ENCODE measurements at places on chromosomes 4 and X. TPM values are rescaled to one million over a fixed set of nuclear protein-coding genes. Genes with fewer than 3 reads are reported as not detected.

RIBC1 gene
- total RNA-seq, result 0.83 TPM

CITED1 gene
- total RNA-seq, result not detected

POF1B gene
- total RNA-seq, result 9.6 TPM

PPARGC1A gene
- total RNA-seq, result 3.7 TPM

SLC25A53 gene
- 11.5 TPM for total RNA-seq

DCAF12L1 gene
- total RNA-seq, result 2.3 TPM

MAGEC2 gene
- total RNA-seq, result not detected

- no peak for DNase-seq
- no peak overlapping the region for H3K27ac ChIP-seq
- H3K4me3 ChIP-seq, result no peak overlapping the region
These were observed 121.1 kb upstream of the NDST4 start for GRCh38 chr4:115234405-115235093.

DNA sequence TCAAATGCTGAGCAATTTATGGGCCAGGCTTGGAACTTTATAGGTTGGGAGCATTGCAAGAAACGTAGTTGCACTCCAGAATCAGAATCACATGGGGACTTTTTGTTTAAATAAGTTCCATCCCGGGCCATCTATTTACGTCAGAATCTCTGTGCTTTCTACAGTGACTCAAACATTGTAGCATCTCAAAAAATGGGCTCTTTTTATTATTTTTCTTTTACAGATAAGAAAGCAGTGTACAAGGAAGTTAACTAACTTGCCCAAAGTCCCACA is 10.2 kb downstream of the CC2D2A start:
- no peaks in the 10 kb centered on the region for H3K36me3 ChIP-seq
- H3K4me3 ChIP-seq, result peak overlapping the region; percentile 59
- H3K27ac ChIP-seq, result no peak overlapping the region
- no peak for DNase-seq
- H3K4me1 ChIP-seq, result no peaks in the 10 kb centered on the region
- H3K27me3 ChIP-seq, result no peaks in the 10 kb centered on the region

DNA sequence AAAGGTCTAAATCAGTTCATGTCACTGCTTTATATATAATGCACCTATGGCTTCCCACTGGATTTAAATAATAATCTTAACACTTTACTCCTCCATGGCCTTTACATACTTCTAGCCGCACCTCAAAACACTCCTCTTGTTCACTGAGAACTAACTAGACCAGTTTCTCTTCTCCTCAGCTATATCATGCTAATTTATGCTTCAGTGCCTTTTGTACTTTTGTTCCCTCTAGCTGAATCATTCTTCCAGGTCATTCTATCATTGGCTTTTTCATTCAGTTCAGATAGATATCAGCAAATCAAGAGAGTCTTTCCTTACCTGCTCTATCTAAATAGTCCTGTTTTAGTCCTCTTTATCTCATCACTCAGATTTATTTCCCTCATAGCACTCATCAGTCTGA is 64.2 kb downstream of the TET2 start:
- no peak overlapping the region for H3K27ac ChIP-seq
- no peaks in the 10 kb centered on the region for H3K4me1 ChIP-seq
- DNase-seq, result no peak
- H3K27me3 ChIP-seq, result no peaks in the 10 kb centered on the region

- DNase-seq, result no peak
- no peaks in the 10 kb centered on the region for H3K27me3 ChIP-seq
- no peaks in the 10 kb centered on the region for H3K36me3 ChIP-seq
- H3K4me3 ChIP-seq, result no peak overlapping the region
These were observed 1000.7 kb downstream of the STIM2 start for GRCh38 chr4:27861381-27861787.

- H3K27ac ChIP-seq, result no peak overlapping the region
- no peaks in the 10 kb centered on the region for H3K4me1 ChIP-seq
- DNase-seq, result no peak
- no peaks in the 10 kb centered on the region for H3K27me3 ChIP-seq
These were observed 210.2 kb downstream of the DMD start for GRCh38 chrX:33001107-33001506.

- H3K27me3 ChIP-seq, result no peaks in the 10 kb centered on the region
- no peaks in the 10 kb centered on the region for H3K36me3 ChIP-seq
These were observed 32.6 kb downstream of the DOCK11 start for GRCh38 chrX:118528071-118528737.

DNA sequence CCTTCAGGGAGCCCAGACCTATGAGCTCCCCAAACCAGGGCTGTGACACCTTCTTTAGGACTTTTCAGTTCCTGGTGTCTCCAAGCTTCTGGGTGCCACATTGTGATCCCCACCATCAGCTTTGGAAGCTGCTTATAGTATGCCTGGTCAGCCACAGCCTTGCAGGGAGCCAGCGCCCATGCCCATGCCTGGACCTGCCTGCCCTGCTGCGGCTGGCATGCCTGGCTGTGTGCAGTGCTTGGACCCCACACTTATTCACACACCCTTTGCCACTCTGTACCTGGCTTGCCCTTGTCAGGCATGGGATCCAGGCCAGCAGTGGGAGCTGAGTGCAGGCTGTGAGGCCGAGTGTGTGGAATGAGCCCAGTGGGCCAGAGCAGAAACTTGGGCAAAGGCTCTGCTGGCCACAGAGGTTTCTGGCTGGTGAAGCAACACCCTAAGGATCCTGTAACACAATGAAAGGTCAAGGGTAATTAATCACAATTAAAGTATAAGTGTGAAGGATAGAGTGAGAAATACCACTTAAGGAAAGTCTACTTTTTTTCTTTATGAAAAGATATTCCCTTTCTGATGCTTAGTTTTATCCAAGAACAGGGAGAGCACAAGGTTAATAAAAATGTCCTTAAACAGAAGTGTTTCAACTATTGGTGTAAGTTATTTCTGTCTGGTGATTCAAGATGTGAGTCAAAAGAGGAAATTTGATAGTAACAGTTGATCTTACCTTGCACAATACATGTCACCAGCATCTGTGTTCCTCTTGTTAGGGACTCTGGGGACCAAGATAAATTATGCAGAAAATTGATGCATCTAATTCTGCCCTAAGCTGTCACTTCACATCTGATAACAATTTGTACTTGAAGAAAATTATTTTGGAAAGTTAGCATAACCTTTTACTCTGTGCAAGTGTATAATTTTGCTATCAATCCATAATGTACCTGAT is 161.8 kb downstream of the FAM47A start:
- H3K4me1 ChIP-seq, result no peaks in the 10 kb centered on the region
- peak; percentile 50 for DNase-seq
- H3K36me3 ChIP-seq, result no peaks in the 10 kb centered on the region

- no peak overlapping the region for H3K4me3 ChIP-seq
- H3K27ac ChIP-seq, result no peak overlapping the region
- H3K4me1 ChIP-seq, result no peaks in the 10 kb centered on the region
- DNase-seq, result no peak
These were observed 178.0 kb downstream of the PALLD start for GRCh38 chr4:168674866-168675265.

DNA sequence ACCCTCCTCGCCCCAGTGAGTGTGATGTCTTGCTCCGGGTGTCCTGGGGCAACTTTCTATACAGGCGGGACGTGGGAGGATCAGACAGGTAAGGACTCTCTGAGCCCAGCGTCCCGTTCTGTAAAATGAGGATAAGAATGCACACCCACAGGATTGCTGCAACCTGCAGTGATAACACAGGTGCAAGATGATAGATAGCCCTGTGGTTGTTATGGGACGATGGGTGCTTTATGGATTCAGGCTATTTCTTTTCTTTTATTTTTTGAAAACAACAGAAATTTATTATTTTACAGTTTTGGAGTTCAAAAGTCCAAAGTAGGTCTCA is 28.6 kb downstream of the BEX3 start:
- no peaks in the 10 kb centered on the region for H3K36me3 ChIP-seq
- no peaks in the 10 kb centered on the region for H3K4me1 ChIP-seq
- DNase-seq, result no peak
- no peaks in the 10 kb centered on the region for H3K27me3 ChIP-seq

- no peak for DNase-seq
- no peak overlapping the region for H3K4me3 ChIP-seq
- H3K36me3 ChIP-seq, result no peaks in the 10 kb centered on the region
- H3K4me1 ChIP-seq, result peaks cover 6% of the 10 kb centered on the region
- peaks cover 13% of the 10 kb centered on the region for H3K27me3 ChIP-seq
These were observed 4.8 kb downstream of the CNGA1 start for GRCh38 chr4:48011722-48012121.

GRCh38 chr4:92060333-92060732 is 243.4 kb upstream of the GRID2 start:
- no peaks in the 10 kb centered on the region for H3K27me3 ChIP-seq
- no peaks in the 10 kb centered on the region for H3K4me1 ChIP-seq
- H3K27ac ChIP-seq, result no peak overlapping the region
- no peak overlapping the region for H3K4me3 ChIP-seq
- H3K36me3 ChIP-seq, result no peaks in the 10 kb centered on the region

GRCh38 chrX:9285342-9285771 is 179.5 kb upstream of the TBL1X start:
- no peaks in the 10 kb centered on the region for H3K4me1 ChIP-seq
- no peaks in the 10 kb centered on the region for H3K36me3 ChIP-seq
- no peak overlapping the region for H3K27ac ChIP-seq
- no peak for DNase-seq

GRCh38 chr4:3047464-3048286 is 26.7 kb downstream of the HTT-AS start:
- H3K27ac ChIP-seq, result peak overlapping the region; percentile 86
- no peaks in the 10 kb centered on the region for H3K27me3 ChIP-seq
- no peaks in the 10 kb centered on the region for H3K36me3 ChIP-seq
- H3K4me3 ChIP-seq, result peak overlapping the region; percentile 12
- H3K4me1 ChIP-seq, result peaks cover 33% of the 10 kb centered on the region

- H3K4me3 ChIP-seq, result peak overlapping the region; percentile 78
- peaks cover 33% of the 10 kb centered on the region for H3K4me1 ChIP-seq
- peak overlapping the region; percentile 94 for H3K27ac ChIP-seq
- no peaks in the 10 kb centered on the region for H3K27me3 ChIP-seq
- DNase-seq, result no peak
These were observed 285 bp downstream of the MRPS18C start for GRCh38 chr4:83456184-83456501.
